H54 (cell line): ENCODE measurements at places on chromosomes 12 and 14.

DNA sequence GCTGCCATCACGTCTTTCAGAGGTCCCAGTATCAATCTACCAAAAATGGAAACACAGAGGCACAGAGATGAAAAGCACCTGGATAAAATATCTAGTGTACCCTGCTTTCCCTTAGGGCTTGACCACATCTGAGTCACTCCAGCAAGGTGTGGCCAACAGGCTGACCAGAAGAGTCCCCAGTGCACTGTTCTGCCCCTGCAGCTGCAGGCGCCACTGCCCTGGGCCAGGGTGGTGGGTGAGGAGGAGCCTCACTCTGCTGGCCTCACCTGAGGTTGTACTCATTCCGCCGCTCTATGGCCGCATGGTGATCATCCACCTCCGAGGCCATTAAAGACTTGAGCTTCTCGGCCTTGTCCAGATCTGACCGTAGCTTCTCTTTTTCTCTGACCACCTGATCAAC is 60.4 kb downstream of the NIN start:
- no peak for DNase-seq

- no peak for DNase-seq
Measured at GRCh38 chr14:51431033-51431709, 191.1 kb downstream of the TMX1 start.

DNA sequence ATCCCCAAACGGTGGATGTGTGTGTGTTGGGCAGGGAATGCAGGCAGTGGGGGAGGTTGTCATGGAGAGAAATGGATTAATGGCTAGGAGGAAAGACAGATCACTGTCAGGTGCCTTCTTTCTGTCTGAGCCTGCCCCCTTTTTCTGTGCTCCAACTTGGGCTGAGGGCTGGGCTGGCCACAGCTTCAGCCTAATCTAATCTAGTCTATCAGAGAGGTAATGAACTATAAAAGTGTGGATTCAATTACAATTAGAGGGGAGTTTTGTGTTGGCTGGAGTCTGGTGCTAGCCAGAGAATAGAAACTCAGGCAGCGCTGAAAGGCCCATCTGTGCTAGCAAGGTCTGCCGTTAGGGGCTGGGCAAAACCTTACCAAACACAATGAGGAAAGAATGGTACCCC is 41.2 kb downstream of the NEUROD4 start:
- DNase-seq: no peak

GRCh38 chr12:44571006-44571550 is 305.0 kb downstream of the NELL2 start:
- DNase-seq: no peak

- no peak for DNase-seq
Measured at GRCh38 chr12:108594-108993, 42.0 kb downstream of the IQSEC3 start.
